Upper lobe of right lung (tissue), 1 donor: ENCODE measurements at places on chromosomes 4 and X. TPM values are rescaled to one million over a fixed set of nuclear protein-coding genes. Genes with fewer than 3 reads are reported as not detected.
A peak's percentile ranks its signal among the peaks of the same experiment; 100 is the strongest.

DNA sequence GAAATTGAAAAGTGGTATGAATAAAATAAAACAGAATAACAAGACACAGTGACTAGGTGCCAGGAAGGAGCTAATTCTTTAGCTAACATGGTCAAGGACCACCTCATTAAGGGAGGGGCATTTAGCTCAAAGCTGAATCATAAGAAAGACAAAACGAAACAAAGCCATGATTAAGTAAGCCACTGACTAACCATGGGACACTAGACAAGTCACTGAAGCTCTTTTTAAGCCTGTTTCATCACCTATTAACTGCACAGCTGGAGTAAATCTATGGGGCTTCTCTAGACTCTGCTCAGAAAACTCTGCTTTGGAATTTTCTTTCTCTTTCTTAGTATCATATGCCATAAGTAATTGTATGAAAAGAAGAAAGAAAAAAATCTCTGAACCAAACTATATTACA lies 49.8 kb upstream of the C1QTNF7 start:
- no peaks in the 10 kb centered on the region for H3K36me3 ChIP-seq
- H3K4me3 ChIP-seq = no peak overlapping the region
- H3K4me1 ChIP-seq = peaks cover 16% of the 10 kb centered on the region
- no peaks in the 10 kb centered on the region for H3K27me3 ChIP-seq
- no peak overlapping the region for H3K27ac ChIP-seq
- DNase-seq = no peak

DNA sequence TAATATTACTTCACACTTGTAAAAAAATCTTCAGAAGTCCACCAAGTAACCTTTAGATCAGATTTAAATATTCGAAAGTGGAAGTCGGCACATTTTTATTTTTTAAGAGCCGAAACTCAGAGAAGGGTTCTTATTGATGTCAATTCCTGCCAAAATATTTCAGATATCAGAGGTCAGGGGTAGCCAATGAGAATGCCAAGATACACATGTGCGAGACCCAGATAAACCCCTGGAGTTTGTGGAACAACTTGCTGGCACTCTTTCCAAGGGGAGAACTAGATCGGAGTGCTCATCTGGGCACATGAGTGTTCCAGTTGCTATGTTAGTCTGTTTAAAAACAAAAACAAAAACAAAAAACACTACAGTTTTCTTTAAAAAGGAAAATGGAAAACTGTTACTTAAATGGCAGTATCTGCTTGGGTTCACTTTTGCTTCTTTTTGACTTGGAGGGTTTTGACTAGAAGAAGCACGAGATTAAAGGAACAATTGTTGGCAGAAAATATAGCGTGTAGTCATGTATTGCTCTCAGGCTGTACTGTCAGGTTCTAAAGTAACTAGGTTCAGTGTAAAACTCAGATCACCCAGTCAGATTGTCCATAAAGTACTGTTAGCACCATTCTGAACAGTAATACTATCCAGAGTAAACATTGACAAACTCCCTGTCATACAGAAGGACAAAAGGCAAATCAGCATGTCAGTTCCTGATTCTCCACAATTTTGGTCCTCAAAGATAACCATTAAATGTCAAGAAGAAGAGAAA lies 188.0 kb upstream of the PACRGL start:
- no peaks in the 10 kb centered on the region for H3K27me3 ChIP-seq
- H3K4me3 ChIP-seq = no peak overlapping the region
- no peak overlapping the region for H3K27ac ChIP-seq
- no peak for DNase-seq
- no peaks in the 10 kb centered on the region for H3K36me3 ChIP-seq
- no peaks in the 10 kb centered on the region for H3K4me1 ChIP-seq

- H3K4me1 ChIP-seq = no peaks in the 10 kb centered on the region
- DNase-seq = no peak
- H3K27ac ChIP-seq = no peak overlapping the region
- no peaks in the 10 kb centered on the region for H3K27me3 ChIP-seq
- H3K4me3 ChIP-seq = no peak overlapping the region
These were observed 64.5 kb upstream of the PRSS12 start for GRCh38 chr4:118417325-118417724.

DNA sequence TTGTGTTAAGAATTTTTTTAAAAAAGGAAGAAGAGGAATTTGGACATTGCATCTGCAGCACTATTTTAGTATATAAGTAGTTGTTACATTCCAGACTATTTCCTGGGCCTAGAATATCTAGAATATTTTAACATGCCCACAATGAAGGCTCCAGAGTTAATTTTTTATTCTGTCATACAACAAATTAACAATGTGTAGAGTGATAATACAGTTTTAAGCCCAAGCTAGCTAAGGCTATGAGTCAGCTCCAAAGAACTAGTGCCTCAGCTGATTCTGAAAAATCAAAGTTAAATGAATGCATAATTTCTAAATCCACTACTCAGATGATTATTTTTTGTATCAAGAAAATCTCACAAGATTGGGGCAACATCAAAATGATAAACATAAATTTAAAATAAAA lies 231.4 kb downstream of the PRDM5 start:
- no peak overlapping the region for H3K4me3 ChIP-seq
- H3K27me3 ChIP-seq = no peaks in the 10 kb centered on the region
- H3K4me1 ChIP-seq = no peaks in the 10 kb centered on the region

GRCh38 chr4:72325215-72325614 lies 243.8 kb downstream of the ADAMTS3 start:
- H3K27ac ChIP-seq = no peak overlapping the region
- H3K36me3 ChIP-seq = no peaks in the 10 kb centered on the region
- H3K4me3 ChIP-seq = no peak overlapping the region
- no peak for DNase-seq
- H3K4me1 ChIP-seq = no peaks in the 10 kb centered on the region

DNA sequence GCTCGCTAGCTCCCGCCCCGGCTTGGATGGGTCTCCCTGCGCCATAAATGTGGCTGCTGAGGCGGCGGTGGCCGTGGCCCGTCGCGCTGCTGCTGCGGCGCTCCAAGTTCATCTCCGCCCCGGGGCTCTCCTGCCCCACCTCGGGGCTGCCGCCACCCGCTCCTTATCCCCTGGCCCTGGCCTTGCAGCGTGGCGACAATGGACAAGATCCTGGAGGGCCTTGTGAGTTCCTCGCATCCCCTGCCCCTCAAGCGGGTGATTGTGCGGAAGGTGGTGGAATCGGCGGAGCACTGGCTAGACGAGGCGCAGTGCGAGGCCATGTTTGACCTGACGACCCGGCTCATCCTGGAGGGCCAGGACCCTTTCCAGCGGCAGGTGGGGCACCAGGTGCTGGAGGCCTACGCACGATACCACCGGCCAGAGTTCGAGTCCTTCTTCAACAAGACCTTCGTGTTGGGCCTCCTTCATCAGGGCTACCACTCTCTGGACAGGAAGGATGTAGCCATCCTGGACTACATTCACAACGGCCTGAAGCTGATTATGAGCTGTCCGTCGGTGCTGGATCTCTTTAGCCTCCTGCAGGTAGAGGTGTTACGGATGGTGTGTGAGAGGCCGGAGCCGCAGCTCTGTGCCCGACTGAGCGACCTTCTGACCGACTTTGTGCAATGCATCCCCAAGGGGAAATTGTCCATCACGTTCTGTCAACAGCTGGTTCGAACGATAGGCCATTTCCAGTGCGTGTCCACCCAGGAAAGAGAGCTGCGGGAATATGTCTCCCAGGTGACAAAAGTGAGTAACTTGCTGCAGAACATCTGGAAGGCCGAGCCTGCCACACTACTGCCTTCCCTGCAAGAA lies 763 bp downstream of the USP38 start:
- peaks cover 34% of the 10 kb centered on the region for H3K4me1 ChIP-seq
- H3K36me3 ChIP-seq = peaks cover 15% of the 10 kb centered on the region
- peak overlapping the region; percentile 94 for H3K27ac ChIP-seq
- H3K27me3 ChIP-seq = no peaks in the 10 kb centered on the region
- H3K4me3 ChIP-seq = peak overlapping the region; percentile 87

GRCh38 chrX:7635604-7636003 lies 207.4 kb upstream of the VCX start:
- H3K4me1 ChIP-seq = no peaks in the 10 kb centered on the region
- DNase-seq = no peak
- no peak overlapping the region for H3K4me3 ChIP-seq
- H3K27ac ChIP-seq = no peak overlapping the region
- no peaks in the 10 kb centered on the region for H3K36me3 ChIP-seq

DNA sequence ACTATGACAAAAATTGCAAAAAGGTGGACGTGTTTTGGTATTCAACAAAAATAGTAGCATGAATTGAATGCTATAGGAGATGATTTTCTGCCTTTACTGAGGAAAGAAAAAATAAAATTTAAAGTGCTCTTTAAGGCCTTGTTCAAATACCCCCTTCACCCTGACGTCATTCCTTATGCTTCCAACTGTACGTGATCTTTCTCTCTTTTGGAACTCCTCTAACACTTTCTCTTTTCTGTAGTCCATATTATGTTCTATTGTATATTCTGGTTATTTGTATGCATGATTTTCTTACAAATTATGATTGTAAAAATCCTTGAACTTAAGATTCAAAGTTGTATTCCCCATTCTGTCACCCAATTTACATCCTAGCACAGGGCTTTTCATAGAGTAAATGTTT lies 100.5 kb downstream of the POU4F2 start:
- DNase-seq = no peak
- H3K4me3 ChIP-seq = no peak overlapping the region
- no peaks in the 10 kb centered on the region for H3K4me1 ChIP-seq
- H3K36me3 ChIP-seq = no peaks in the 10 kb centered on the region

- no peak overlapping the region for H3K27ac ChIP-seq
- no peak overlapping the region for H3K4me3 ChIP-seq
- no peaks in the 10 kb centered on the region for H3K27me3 ChIP-seq
- DNase-seq = no peak
- H3K4me1 ChIP-seq = no peaks in the 10 kb centered on the region
These were observed 348.2 kb upstream of the GRIA3 start for GRCh38 chrX:122835886-122836285.

DNA sequence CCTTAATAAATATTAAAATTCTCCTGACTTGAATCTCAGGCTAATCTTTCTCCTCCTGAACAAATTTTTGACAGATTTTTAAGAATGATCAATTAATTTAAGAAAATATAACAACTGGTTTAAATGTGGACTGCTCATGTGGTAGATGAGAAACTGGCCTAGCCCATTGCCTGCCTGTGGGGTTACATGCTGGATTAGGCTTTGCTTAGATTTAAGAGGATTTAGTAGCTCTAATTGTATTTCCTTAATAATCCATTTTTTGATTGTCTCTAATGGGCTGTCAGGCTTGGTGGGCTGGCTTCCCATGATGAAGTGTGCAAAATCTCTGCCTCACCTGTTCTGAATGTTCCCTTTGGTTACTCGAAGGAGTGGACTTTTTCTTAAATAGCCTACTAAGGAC lies 27.8 kb upstream of the LIMCH1 start:
- DNase-seq = no peak
- peaks cover 11% of the 10 kb centered on the region for H3K4me1 ChIP-seq
- H3K36me3 ChIP-seq = no peaks in the 10 kb centered on the region

- H3K4me3 ChIP-seq = no peak overlapping the region
- no peak overlapping the region for H3K27ac ChIP-seq
- H3K4me1 ChIP-seq = no peaks in the 10 kb centered on the region
- no peak for DNase-seq
These were observed 766.7 kb upstream of the TENM3 start for GRCh38 chr4:181476508-181476890.

GRCh38 chr4:98539741-98540140 lies 118.7 kb downstream of the TSPAN5 start:
- H3K36me3 ChIP-seq = no peaks in the 10 kb centered on the region
- H3K4me1 ChIP-seq = no peaks in the 10 kb centered on the region
- DNase-seq = no peak
- H3K4me3 ChIP-seq = no peak overlapping the region
- no peaks in the 10 kb centered on the region for H3K27me3 ChIP-seq

DNA sequence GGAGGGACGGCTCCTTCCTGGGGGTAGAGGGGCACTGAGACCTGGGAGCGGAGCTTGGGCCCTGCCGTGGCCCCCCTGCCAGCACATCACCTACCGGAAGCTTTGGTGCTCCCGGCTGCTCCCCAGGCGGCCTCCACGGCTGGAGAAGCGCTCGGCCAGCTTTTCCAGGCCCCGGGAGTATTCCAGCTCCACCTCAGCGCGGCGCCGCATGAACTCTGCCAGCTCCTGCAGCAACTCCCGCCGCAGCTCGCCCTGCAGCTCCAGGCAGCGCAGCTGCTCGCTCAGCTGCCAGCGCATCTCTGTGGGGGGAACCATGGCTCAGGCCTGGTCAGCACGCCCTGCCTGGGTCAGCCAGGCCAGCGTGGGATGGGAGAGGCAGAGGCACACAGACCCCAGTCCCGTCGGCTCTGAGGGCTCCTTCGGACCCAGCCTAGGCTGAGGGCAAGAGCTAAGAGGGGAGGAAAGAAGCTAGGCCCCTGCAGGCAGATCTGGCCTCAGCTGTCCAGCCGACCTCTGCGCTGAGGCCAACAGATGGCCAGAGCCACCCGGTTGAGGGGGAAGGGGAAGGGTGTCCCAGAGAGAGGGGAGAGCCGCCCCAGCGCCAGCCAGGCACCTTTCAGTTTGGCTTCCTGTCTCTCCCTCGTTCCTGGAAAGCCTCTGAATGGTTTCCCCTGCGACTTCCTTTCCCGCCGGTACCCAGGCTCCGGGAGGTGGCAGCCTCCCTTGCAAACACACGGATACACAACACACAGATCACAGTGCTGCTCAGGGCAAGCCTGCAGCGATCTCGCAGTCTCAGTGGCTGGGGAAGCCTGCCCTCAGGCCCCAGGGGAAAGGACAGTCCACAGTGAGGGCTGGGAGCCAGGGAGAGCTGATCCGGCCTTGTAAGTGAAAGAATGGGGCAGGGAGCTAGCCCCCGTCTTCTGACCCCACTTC lies 4.3 kb downstream of the ARHGAP4 start:
- H3K27ac ChIP-seq = no peak overlapping the region
- no peak for DNase-seq
- no peaks in the 10 kb centered on the region for H3K27me3 ChIP-seq

DNA sequence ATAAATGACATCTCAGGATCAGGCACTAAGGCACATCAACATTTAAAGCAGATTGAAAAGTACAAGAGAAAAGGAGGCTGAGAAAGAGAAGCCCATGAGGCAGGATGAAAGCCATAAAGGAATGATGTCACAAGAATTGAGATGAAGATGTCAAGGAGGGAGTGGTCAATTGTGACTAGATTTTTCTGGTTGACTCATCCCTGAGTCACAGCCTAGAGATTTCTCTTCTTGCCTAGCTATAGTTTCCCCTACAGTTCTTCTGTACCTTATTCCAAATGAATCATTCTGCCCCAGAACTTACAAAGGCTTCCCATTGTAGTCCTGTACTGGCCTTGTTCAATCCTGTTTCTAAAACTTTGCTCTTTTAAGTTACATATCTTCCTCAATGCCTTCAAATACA lies 3.4 kb upstream of the USP53 start:
- DNase-seq = no peak
- no peak overlapping the region for H3K4me3 ChIP-seq
- H3K4me1 ChIP-seq = peaks cover 1% of the 10 kb centered on the region
- no peak overlapping the region for H3K27ac ChIP-seq
- H3K36me3 ChIP-seq = no peaks in the 10 kb centered on the region

GAGE12F gene
- not detected for total RNA-seq

DSPP gene
- total RNA-seq = not detected

GPRIN3 gene
- total RNA-seq = 25.2 TPM

RAB39B gene
- total RNA-seq = 0.75 TPM

CPLX1 gene
- total RNA-seq = 5.2 TPM

TEX13C gene
- not detected for total RNA-seq

CT45A1 gene
- not detected for total RNA-seq
